ENCODE measurements at places on chromosomes 2 and 18.

DNA sequence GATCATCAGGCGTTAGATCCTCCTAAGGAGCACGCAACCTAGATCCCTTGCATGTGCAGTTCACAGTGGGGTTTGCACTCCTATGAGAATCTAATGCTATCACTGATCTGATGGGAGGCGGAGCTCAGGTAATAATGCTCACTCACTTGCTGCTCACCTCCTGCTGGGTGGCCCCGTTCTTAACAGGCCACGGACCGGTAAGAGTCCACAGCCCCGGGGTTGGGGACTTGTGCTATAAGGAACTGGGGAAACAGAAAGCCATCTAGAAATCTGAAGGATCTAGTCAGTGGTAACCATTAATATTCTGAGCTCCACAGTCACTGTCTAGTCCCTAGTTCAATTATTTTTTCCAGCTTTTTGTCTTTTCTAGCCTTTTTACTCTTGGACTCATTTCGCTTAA lies 44.7 kb upstream of the GAREM2 start:
- DNase-seq: no peak

DNA sequence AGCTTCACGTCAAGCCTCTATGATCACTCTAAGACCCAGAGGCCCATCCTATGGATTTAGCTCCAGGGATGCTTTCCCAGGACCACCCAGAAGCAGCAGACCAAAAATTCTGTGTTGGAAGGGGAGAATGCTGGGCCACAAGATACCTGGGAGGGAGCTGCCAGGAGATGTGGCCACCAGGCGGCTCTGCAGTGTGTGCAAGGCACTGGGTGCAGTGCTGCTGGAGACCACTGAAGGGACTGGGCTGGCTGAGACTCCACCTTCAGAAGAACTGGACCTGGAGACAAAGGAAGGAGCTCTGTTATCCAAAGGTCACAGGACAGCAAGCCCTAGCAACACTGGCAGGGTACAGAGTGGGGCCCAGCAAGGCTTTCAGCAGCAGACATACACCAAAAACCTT lies 34.0 kb downstream of the KANSL3 start:
- DNase-seq: no peak

- DNase-seq: no peak
These were observed 72.9 kb downstream of the NDUFA10 start for GRCh38 chr2:239952251-239952650.

GRCh38 chr2:230664844-230665243 lies 47.8 kb upstream of the CAB39 start:
- DNase-seq: no peak

- DNase-seq: no peak
These were observed 82.8 kb upstream of the HAAO start for GRCh38 chr2:42874949-42875801.

DNA sequence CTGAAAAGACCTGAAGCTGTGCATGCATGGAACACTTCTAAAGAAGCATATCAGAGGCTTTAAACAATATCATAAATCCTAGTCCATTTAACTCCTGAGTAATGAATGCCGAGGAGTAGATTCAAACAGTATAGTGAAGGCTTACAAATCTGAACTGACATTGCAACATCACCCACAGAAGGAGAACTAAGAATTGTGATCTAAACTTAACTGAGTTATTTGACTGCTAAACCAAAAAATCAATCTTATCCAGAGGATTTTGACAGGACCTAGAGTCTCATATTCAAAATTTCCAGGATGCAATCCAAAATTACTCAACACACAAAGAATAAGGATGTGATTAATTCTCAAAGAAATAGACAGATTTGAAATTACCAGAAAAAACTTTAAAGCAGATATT lies 181.0 kb downstream of the SLC39A10 start:
- DNase-seq: no peak

- DNase-seq: no peak
These were observed 198.6 kb upstream of the CWC22 start for GRCh38 chr2:180205621-180206235.

GRCh38 chr2:144671695-144672455 lies 152.0 kb upstream of the ZEB2 start:
- DNase-seq: no peak

- DNase-seq: no peak
These were observed 187.5 kb upstream of the ACVR2A start for GRCh38 chr2:147657086-147658000.

- no peak for DNase-seq
These were observed 164.0 kb upstream of the SESTD1 start for GRCh38 chr2:179428649-179429048.

DNA sequence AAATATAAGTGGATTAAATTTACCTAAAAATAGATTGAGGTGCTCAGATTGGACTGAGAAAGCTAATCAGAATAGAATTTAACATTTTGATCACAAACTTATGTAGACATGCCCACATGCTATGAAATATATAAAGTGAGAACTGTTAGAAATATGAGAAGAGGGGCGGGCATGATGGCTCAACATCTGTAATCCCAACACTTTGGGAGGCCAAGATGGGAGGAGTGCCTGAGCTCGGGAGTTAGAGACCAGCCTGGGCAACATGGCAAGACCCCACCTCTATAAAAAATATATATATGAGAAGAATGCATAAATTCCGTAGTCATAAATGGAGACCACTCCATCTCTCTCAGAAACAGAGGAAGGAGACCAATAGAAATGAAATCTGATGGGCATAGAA lies 25.7 kb downstream of the NTSR2 start:
- DNase-seq: no peak

GRCh38 chr18:13112982-13113381 lies 105.6 kb upstream of the LDLRAD4 start:
- no peak for DNase-seq

DNA sequence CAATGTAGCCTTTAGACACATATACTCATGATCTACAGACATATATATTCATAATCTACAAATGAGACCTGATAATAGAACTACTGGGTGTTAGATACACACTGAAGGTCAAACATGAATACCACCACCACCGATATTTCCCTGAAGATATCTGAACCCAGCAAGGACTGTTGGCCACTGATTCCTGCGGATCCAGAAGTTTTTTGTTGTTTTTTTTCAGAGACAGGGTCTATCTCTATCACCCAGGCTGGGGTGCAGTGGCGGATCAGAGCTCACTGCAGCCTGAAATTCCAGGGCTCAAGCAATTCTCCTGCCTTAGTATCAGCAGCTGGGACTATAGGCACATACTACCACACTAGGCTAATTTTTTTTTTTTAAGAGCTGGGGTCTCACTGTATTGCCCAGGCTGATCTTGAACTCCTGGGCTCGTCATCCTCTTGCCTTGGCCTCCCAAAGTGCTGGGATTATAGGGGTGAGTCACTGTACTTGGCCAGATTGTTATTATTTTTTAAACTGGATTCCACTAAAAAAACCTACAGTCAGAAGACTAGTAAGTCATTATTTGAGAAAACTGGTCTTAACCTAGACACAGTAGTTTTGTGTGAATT lies 1.8 kb downstream of the METTL5 start:
- DNase-seq: no peak

GRCh38 chr18:2984091-2984490 lies 28.9 kb downstream of the LPIN2 start:
- DNase-seq: no peak

GRCh38 chr18:23213200-23213599 lies 77.9 kb downstream of the CABLES1 start:
- no peak for DNase-seq

GRCh38 chr2:17149945-17150344 lies 368.3 kb downstream of the RAD51AP2 start:
- no peak for DNase-seq

DNA sequence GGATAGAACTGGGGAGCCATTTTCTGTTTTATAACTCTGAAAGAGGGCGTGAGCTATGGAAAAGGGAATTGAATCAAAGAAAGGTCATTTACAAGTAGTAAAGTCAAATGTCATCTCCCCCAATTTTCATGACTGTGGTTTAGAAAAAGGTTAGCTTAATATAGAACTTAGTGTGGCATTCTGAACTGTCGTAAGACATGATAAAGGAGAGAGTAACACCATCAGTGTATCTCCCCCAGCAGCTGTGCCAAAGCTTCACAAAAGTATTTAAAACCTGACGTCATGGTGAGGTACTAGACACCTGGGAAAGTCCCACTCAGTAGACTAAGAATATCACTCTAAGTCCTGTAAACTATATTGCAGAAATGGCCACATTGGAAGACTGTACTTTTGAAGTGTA lies 5.8 kb upstream of the IKZF2 start:
- DNase-seq: no peak

DNA sequence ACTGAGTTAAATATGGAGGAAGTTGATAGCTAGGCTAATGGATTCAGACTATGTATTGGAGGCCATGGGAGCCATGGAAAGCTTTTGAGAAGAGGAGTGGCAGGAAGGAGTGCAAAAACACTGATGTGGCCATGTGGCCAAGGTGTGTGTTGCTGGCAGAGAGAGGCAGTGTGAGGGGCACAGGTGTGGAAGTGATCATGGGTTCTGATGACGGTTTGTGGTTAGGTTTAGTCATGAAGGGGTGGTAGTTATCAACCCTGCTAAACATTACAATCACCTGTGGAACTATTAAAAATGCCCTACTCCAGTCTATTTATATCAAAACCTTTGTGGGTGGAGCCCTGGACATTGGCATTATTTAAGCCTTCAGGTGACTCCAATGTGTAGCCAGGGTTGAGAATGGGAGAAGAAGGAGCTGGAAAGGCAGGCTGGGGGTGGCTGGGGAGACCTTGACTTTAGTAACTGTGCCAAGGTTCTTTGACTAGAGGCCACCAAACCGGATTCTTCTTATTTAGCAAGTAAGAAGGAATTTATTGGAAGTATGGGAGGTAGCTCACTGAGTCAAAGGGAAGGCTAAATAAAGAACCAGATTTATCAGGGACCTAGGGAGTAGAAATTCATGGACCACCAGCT lies 13.5 kb downstream of the GPR39 start:
- DNase-seq: no peak

- DNase-seq: no peak
These were observed 8.7 kb upstream of the ASAP2 start for GRCh38 chr2:9197916-9198315.

DNA sequence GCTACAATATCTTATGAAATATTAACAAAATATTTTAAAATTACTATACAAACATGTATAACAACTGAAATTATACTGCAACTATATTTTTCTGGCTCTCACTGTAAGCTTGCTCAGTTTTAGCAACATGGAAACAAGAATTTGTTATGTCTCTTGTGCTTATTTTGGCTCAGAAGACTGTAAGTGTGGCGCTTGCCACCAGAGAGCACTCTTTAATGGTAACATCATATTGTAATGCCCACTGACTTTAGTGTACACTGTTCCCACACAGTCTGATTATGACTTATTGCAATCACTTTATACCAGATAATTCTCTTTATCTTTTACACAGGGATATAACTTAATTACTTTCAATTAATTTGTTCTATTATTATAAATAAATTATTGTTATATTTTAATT lies 1500.6 kb upstream of the TMEFF2 start:
- no peak for DNase-seq

DNA sequence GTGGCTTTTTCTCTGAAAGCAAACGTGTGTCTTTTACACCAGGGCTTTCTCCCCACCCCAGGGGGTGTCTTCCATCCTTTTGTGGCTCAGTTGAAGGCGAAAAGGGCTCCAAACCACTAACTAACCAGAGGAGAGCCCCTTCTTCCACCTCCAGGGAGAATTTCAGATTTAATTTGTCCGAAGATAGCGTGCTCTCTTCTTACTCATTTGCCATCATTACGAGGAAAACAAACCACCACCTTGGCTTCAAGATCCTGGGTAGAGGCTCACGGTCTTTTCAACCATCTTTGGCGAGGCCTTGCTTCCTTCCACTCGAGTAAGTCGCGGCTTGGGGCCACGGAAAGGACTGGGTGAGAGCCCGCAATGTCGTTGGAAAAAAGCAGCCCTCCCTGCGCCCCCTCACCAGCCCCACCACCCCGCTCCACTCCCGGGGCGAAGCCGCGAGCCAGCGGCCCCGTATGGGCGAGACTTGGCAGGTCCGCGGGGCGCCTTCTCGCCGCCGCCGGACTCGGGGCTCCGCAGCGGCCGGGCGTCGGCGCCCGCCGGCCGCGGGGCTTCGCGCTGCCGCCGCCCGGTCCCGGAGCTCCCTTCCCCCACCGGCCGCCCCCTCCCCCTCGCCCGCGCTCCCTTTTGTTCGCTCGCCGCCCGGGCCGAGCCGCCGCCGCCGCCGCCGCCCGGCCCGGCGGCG lies 1.7 kb upstream of the ZNF532 start:
- no peak for DNase-seq

GRCh38 chr2:182019731-182020130 lies 34.1 kb downstream of the PPP1R1C start:
- DNase-seq: no peak

GRCh38 chr2:25228848-25229278 lies 60.5 kb upstream of the POMC start:
- no peak for DNase-seq

DNA sequence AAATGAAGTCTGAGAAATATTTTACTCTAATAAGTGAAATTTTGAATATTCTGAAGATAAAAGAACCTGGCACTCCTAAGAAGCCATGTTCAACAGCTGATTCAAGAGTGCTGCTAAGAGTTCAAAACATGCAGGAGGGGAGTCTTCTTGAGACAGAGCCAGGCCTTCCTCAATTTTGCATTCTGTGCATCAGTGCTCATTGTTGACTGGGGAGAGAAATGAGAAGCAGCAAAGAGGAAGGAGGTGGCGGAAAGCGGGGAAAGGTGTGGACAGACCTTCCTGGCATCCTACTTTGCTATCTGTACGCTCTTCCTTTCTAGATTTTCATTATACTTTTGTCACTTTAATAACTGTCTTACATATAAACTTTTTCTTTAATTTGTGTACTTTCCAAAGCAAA lies 29.7 kb upstream of the TXNDC2 start:
- DNase-seq: no peak

- no peak for DNase-seq
These were observed 15.6 kb downstream of the COLEC12 start for GRCh38 chr18:484749-485464.

GRCh38 chr2:85698184-85698879 lies 4.2 kb downstream of the GNLY start:
- no peak for DNase-seq

DNA sequence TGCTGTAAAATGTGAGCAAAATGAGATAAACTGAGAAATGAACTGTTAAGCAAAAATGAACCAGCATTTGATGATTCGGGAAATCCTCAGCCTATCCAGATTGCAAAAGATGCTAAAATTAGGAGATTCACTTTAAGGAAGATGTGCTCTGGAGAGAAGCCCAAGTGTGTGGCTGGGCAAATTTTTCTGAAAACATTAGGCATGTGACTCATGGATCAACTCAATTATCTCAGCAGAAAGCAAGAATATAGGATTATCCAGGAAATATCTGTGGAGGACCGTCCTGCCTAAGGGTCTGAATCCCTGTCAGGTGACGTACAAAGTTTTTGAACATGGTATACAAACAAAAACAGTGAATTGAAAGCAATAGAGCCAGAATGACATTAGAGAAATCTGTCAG lies 1268.3 kb upstream of the TMEFF2 start:
- DNase-seq: no peak

- no peak for DNase-seq
These were observed 216.4 kb downstream of the GCA start for GRCh38 chr2:162560291-162560690.

Measured in esophagus squamous epithelium (tissue), 5 donors.